MV-4-11 (cell line): ENCODE measurements at places on chromosomes 12 and 14.
A peak's percentile ranks its signal among the peaks of the same experiment; 100 is the strongest.

DNA sequence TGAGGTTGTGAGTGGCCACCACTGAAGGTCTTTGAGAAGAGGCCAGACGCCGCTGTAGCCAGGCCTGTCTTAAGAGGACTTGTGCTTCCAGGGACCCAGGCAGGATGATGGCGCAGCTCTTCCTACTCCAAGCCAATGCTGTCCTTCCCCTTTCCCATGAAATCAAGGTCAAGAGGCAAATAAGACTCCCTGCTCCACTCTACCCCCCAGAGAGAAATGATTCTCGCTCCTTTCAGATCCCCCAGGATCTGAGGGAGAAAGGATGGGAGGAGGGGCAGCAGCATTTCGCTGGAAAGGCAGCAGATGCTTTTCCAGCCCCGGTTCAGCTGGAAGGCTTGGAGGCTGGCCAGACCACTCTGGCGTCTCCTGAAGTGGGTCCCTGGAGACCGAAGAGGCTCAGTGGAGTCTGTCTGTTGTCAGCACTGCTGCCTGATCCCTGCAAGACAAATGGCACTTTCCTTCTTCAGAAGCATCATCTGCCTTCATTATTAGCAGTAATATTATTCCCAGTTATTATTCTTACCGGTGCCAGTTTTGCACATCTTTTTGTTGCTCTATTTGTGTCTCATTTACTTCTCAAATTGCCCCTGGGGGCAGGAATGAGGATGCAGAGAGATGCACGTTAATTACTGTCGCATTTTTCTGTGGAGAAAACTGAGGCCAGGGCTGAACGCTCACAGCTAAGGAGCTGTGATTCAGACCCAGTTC lies 51.4 kb downstream of the C14orf132 start:
- no peak for DNase-seq

DNA sequence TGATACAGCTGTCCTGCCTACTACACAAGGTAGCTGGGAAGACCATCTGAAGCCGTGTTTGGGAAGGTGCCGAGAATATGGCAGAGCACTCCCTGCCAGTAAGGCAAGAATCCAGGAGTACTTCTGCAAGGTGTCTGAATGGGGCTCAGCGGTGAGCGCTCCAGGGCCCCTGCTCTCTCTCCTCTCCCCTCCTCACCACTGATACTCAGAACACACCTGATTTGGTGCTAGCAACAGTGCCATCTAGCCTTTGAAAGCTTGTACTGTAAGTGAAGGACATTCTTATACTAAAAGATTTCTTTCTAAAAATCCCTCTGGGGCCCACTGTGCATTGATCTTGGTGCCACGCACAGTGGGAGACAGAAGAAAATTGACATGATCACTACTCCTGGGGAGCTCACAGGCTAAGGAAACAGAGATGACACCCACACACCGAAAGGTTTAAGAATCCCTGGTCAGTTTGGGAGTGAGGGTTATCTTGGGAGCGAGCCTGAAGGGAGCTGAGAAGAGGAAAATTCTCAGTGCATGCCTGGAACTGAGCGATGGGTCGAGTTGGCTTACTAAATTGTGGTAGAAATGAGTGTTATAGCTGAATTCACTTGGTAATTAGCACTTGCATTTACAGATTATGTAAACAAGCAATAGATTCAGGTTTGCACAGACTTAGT lies 216.9 kb downstream of the NTF3 start:
- no peak for DNase-seq

DNA sequence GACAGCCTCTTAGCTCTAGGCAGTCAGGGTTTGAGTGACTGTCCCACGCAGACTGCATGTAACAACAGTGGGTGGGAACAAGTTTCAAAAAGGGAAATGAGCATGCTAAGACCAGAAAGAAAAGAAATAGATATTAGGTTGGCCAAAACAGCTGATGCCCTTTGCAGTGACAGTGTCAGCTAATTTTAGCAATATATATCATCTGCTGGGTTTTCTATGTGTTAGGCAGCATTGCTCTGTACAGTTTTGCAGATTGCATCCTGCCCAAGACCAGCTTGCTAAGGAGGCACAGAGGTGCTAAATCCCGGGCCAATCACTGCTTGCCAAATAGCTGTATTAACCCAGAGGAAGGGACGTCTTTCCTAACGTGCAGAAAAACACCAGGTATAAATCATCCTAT lies 541.9 kb upstream of the TBX3 start:
- DNase-seq = no peak

- DNase-seq = peak; percentile 39
Observed at GRCh38 chr12:9869307-9870161, at the start of gene CLEC2B. CLEC2B (minus strand) TSS chr12:9869354.

DNA sequence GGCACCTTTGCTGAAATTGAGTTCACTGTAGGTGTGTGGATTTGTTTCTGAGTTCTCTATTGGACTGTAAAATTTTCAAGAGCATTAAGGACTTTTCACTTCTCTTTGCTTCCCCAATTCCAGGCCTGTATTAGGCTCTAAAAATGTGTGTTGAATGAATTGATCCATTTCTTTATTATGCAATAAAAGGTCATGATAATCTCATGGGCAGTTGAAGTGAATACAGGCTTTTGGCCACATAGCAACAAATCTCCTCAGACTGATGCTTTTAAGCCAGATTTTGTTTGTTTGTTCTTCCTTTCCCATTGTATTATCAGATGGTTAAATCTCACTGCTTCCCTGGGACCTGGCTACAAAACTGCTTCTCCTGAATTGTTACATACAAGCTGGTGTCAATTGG lies 258.0 kb upstream of the FAR2 start:
- DNase-seq = no peak

DNA sequence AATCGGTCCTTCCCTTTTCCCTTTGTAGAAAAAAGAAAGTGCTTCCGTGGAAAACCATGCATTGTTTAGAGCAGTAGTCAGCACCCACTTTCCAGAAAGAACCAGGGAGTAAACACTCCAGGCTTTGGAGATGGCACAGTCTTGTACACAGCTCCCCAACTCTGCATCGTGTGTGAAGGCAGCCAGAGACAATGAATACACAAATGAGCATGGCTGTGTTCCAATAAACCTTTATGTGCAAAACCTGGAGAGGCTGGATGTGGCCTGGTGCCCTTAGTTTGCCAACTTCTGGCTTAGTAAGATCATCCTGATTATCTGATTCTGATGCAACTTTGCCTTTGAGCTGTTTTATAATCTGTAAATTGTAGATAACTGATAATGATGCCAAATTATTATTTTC lies 463.4 kb upstream of the TMEM132C start:
- DNase-seq = no peak

DNA sequence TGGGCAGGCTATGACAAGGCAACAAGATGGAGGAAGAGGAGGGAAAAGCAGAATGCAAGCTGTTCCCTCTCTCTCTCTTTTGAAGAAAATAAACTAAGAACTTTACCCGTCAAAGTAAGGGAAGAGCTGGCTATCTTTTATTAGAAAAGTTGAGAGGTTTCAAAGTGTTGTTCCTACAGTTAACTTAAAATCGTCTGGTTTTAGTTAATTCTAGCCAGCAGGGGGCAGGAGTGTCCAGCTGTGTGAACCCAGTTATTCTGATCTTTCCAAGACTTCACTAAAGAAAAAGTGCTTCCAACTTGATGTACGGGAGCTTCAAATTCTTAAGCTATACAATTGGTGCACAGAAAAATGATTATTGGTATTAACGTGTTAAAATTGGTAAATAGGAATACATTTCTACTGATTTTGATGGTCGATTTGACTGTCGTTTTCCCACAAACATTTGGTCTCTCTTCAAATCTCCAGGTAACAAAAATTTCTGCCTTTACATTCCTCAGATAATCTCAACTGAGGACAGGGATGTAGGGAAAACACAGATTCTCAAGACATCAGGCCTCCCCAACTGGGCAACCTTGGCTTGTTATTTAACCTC lies 28.4 kb upstream of the MON2 start:
- DNase-seq = peak; percentile 51

- DNase-seq = no peak
Observed at GRCh38 chr12:26197832-26198231, 2.5 kb downstream of the SSPN start.

- no peak for DNase-seq
Observed at GRCh38 chr14:98114122-98114895, 1157.7 kb downstream of the BCL11B start.

DNA sequence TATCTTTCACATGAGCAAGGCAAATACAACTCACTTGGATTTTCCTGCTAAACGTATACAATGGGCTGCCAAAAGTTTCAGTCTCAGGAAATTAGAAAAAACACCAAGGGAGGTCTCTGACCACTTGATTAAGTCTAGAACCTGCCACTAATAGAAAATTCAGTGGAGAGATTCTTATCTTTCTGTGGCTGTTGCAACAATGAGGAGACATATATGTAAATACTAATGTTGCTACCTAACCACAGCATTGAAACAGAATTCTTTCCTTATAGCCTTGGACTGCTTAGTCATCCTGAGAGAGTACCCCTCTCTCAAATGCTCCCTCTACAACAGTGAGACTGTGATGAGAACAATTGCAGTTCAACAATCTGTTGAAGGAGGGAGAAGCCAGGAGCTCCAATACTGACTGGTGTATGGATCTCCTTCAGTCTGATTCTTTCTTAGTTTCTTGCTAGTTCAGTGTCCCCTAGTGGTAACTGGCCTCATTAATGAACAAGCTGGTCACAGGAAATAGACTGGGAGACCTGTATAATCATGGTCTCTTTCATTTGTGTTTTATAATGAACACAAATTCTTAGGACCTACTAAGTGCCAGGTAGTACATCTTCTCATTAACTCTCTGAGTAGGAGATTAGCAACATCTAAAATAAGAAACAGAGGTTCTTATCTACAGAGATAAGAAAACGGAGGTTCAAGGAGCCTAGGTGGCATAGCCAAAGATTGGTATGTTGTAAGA lies 164.5 kb downstream of the SLC38A4 start:
- DNase-seq = peak; percentile 75

- peak; percentile 3 for DNase-seq
Observed at GRCh38 chr14:106877517-106877916, 1351.1 kb downstream of the TMEM121 start.

- no peak for DNase-seq
Observed at GRCh38 chr12:10952645-10953044, 13.6 kb upstream of the TAS2R14 start.
